ENCODE measurements at places on chromosomes 4 and X.

DNA sequence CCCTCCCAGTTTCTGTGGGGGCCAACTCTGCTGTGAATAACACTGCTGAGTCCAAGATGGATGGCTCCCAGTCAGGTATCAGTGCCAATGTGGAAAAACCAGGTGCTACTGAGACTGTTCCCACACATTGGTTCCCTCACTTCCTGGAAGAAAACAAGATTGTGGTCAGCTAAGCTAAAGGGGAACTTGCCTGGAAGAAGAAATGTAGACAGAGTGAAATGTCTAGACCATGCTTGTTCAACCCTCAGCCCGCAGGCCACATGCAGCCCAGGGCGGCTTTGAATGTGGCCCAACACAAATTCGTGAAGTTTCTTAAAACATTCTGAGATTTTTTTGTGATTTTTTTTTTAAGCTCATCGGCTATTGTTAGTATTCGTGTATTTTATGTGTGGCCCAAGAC is 28.6 kb upstream of the UTP14A start:
- no peak for DNase-seq

DNA sequence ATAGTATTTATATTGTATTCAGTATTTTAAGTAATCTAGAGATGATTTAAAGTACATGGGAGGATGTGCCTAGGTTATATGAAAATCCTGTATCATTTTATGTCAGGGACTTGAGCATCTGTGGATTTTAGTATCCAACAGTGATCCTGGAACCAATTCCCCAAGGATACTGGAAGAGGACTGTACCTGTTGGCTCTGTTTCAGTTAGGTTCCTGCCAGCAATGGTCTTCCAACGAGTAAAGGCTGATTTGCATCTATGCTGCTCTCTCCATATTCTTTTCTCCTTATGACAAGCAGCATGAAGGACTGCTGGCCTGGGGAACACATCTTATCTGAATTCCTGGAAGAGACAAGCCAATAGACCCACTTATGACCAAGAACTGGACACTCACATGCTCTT is 34.9 kb downstream of the ASB9 start:
- no peak for DNase-seq

DNA sequence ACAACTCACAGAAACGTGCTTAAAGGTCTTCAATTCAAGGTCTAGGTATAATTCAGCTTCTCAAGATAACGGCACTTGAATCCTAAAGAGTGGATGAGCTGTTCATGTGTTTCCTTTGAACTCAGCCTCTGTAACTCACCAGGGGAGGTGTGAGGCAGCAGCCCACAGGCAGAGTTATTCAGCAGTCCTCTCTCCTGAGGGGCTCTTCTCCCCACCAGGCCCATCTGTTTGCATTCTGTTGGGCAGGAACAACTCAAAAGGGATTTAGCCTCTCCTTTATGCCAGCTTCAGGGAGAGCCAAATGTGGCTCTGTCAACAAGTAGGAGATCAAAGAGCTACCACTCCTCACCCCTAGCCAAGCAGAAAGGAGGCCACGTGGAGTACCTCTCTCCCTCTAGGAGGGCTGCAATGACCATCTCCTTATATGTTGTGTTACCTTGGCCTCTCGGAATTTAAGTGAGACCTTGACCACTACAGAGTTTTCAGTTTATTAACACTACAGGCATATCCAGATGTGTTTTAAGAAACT is 151.2 kb downstream of the SPATA18 start:
- no peak for DNase-seq

GRCh38 chrX:45006002-45006800 is 133.2 kb downstream of the KDM6A start:
- DNase-seq, result no peak

- DNase-seq, result no peak
Observed at GRCh38 chr4:4549534-4549933, 7.7 kb upstream of the STX18 start.

DNA sequence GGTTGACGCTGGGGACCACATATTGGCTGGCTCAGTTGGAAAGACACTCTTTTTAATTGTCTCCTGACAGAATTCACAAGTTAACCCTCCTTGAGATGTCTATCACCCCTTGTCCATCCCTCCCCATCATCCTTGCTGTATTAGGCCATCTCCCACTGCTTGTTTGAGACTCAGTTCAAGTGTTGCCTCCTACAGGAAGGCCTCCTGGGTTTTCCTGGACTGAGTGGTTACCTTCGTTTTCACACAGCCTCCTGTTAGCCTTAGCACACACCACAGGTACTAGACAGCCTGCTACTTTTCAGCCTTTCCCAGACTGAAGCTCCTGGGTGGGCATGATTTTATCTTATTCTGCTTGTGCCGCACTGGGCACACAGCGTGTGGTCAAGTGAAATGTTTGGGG is 145.3 kb upstream of the STX18 start:
- no peak for DNase-seq

DNA sequence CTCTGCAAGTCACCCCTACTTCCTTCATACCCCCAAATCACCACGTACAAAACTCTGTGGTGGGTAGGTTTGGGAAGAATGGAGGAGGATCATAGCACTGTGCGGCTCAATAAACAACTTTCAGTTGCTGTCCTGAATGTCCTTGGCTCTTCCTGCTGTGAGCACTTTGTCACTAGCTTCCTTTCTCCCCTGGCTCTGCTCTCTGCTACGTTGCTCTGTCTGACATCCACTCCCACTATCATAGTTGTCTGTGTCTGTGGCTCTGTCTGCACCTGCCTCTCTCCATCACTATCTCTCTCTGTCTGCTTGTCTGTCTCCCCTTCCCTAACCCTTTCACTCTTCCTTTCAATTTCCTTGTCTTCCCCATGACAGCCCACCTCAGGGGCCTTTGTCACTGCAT is 21.2 kb upstream of the SMPX start:
- no peak for DNase-seq

GRCh38 chrX:17967888-17968287 is 106.8 kb upstream of the RAI2 start:
- DNase-seq, result no peak

DNA sequence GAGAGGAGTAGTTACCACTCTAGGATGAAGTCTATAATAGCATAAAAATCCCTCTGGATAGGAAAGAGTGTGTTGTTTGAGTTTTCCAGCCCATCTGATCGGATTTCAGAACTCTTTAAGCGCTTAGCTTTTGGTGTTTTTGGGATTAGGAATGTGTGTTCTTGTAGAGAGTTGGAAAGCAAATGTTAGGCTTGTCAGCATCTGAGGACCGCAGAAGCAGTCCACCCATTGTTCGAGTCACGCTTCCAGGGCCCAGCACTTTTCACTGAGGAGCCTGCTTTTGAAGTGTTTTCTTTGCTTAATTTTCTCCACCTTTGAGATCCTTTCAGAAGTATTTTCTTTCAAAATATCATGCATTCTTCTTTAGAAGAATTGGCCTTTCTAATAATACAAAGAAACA is 306.2 kb downstream of the TENM3 start:
- DNase-seq, result no peak

- no peak for DNase-seq
Observed at GRCh38 chrX:153019166-153019565, 25.2 kb upstream of the PNMA5 start.

- DNase-seq, result no peak
Observed at GRCh38 chrX:150207733-150208132, 155.4 kb upstream of the MAMLD1 start.

GRCh38 chr4:53189011-53189410 is 176.8 kb downstream of the SCFD2 start:
- no peak for DNase-seq

DNA sequence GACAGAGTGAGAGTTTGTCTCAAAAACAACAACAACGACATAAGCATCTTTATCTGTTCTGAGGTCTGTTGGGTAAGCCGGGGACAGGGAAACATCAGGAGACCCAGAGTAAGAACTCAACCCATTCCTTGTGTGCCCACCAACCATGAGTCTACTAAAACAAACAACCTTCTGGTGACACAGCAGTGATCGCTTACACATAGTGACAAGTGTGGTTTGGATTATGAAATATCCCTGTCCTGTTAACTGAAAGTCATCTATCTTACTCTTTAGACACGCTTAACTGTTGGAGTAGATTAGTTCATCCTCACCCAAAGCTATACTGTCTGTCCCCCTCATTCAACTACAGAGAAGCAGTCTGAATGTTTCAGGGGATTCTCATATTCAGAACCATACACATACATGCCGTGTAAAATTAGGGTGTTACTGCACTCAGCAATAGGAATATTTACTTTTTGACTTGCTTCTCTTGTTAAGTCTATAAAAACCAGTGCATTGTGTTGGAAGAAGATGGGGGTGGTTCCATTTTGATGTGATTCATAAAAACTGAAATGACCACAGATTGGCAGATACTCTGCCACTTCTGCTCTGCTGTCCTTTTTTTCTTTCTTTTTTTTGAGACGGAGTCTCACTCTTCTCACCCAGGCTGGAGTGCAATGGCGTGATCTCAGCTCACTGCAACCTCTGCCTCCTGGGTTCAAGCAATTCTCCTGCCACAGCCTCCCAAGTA is 27.4 kb downstream of the PHKA2 start:
- DNase-seq, result no peak

- no peak for DNase-seq
Observed at GRCh38 chrX:46444011-46444410, 101.2 kb downstream of the ZNF674 start.

- DNase-seq, result no peak
Observed at GRCh38 chr4:148847544-148848255, 405.5 kb upstream of the NR3C2 start.

- no peak for DNase-seq
Observed at GRCh38 chr4:88030565-88031310, 23.3 kb downstream of the PKD2 start.

DNA sequence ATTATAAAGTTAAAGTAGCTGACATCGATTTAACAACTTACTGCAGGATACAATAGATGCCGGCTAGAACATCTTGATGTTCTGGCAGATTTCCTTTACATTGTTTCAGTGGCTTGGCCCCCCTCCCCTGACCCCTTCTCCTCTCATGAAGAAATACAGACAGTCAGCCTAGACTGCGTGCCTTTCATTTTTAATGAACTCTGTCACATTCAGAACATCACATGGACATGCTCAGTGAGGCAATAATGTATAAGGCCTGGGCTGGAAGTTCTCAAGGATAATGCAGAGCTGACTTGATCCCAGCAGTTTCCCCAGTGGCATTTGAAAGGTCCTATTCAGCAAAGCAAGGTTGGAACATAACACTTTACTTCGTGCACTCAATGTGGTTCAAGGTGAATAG is 239.2 kb downstream of the ANK2 start:
- DNase-seq, result no peak

DNA sequence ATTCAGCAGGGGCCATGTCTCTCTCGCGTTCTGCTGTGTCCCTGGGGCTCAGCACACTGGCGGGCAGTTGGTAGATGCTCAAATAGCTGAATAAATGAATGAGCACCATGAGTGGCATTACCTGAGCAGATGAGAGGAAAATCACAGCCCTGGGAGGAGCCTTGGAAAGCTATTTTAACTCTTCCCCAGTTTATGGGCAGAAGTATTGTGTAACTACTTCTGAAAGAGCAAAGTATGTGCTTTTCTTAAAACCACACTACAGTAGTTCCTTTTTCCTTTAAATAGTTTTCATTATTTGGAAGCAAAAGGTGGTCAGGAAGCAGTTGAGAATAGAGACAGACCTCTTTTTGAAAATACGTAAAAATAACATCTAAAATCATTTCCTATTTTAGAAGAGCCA is 3.0 kb upstream of the PLAC1 start:
- DNase-seq, result no peak

DNA sequence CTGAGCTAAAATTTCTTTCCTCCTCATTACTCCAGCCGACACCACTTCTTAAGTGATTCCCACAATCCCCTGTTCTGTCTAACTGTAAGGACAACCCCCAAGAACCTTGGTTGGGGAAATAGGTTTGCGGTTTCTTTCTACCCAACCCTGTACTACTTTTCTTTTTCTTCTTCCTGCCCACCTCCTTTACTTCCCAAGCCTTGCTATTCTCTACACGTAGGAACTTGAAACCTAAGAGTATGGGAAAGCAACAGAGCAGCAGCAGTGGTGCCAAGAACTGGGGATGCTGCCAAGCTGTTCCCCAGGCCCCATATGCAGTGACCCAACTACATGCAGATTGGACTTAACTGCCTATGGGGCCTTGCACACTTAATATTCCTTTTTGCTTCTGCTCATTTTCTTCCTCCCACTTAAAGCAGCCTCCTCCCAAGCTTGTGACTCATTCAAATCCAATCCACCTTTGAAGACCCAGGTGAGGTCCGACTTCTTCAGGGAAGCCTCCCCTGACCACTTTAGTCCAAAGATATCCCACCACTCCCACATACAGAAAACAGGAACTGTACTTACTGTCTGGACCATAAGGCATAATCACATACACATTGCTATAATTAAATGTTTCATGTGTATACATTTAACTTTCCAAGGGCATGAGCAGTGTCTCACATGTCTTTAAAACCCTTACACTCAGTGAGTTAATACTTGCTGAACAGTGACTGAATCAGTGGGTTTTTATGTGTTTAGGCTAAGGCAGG is 1.7 kb downstream of the FAM120C start:
- no peak for DNase-seq

DNA sequence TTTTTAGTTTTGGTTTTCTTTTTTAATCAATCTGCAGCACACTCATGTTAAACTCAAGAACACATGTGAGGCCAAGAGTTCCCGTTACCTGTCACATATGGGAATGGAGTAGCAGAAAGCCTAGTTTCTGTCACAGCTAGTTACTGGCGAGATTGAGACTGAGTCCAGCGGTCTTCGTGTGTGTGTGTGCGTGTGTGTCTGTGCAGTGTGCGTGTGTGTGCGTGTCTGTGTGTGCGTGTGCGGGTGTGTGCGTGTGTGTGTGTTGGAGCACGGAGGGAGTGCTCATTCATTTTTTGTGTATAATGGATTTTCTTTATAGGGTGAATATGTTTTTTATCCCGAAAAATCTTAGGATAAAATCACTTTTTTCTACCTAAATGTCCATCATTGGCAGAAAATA is 19.2 kb downstream of the F11 start:
- no peak for DNase-seq

GRCh38 chr4:85700362-85700761 is 225.4 kb downstream of the ARHGAP24 start:
- DNase-seq, result no peak

- DNase-seq, result no peak
Observed at GRCh38 chr4:165635381-165635780, 237.7 kb upstream of the TLL1 start.

GRCh38 chrX:132227383-132228112 is 8.3 kb upstream of the RAP2C start:
- no peak for DNase-seq

DNA sequence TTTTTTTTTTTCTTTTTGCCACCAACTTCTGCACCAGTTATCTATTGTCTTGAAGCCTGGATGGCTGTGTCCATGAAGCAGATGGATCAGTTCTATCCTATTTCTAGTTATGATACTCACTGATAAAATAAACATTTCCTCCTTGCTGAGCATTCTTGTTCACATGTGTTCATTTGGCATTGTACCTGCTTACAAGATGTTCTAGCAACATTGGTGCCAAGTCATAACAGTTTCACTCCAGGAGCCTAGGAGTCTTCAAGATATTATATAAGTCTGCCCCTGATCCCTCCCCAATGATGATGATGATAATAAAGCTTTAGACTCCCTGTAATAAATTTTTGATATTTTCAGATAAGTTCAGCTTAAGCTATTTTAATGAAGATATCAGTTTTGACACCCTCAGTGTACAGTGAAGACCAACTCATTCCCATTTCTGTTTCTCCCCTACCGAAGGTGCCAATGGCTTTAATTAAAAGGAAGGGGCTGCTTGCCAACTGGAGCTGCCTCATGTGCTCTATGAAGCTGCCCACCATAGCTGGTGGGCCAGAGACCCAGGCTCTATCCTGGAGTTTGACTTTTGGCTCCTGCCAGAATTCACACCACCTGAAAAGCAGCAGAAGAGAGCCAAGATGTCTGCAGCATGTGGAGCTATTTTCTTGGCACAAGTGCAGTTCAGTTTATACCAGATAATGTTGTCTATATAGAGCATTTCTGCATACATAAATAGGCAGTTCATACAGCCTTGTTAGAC is 265.4 kb upstream of the TET2 start:
- no peak for DNase-seq

Data from bone marrow (tissue), 2 donors.